ENCODE measurements at places on chromosomes 11 and 22.

GRCh38 chr11:27296497-27296896, 66.5 kb downstream of the CCDC34 start:
- no peak for DNase-seq

DNA sequence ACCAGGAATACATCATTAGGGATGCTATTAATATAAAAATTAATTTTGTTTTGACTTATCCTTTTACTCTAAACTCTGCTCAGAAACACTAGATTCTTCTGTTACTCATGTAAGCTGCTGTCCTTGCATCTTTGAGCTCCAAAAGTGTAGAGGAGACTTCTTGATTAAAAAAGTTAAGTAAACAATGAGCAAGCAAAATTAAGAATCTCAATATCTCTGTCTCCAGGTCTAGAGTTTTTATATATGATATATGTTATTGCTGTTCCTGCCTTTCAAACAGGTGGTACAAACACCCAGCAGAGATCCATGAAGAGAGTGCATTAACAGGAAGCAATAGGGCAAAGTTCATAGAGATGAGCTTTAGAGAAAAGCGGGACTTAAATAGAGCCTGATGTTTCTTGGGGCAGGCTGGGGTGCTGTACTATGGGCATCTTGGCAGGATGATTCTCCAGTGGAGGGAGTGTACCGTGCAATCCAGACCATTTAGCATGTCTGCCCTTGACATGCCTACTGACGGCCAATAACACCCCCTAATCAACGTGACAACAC, 6.9 kb downstream of the MAPK1 start:
- no peak for DNase-seq

- no peak for DNase-seq
Measured at GRCh38 chr11:119099711-119100110, 1.9 kb downstream of the DPAGT1 start.

GRCh38 chr22:27345691-27346090, 455.9 kb downstream of the MN1 start:
- DNase-seq = no peak

- DNase-seq = peak; percentile 38
Measured at GRCh38 chr11:115959081-115959486, 454.9 kb upstream of the CADM1 start.

DNA sequence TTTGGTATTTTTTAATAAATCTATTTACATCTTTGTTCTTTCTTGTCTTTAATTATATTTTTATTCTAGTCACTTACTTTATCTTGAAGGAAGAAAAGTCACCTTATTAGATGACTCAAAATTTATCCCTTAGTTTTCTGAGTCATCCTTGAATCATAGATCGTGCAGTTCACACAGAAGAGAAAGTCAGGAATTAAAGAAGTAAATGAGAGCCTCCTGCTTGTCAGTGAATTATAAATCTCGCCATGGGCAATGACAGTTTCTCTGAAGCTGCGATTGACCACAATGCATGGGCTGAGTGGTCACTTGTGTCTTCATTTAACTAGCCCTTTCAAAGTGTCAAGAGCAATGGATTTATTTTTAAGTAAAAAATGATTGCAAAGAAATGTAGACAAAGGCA, 91.2 kb downstream of the LUZP2 start:
- no peak for DNase-seq

DNA sequence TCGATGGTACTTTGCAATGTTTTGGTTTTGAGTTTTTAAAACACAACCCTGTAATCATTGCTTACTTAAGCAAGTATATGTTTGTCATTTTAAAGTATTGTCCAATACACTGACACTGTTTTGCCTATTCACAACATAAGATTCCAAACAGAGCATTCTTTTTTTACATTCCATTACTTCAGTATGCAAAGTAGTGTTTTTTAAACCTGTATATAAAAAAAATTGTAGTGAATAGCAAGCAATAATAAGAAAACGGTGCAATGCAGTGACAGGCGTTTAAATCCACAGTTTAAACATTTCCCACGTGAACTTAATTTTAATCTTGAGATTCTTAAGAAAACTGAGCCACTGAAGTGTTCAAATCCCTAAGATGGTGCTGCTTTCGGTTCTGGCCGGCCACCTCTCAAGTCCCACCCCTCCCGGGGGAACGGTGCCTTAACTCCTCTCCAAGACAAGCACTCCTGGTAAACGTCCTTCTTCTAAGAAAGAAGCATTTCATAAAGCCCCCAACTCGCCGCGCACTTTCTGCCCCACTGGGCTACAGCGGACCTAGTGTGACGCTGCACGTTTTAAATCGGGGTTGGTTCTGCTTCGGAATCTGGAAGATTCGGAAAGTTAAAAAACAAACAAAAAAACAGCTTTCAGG, 2.9 kb downstream of the PGR start:
- DNase-seq = peak; percentile 49

DNA sequence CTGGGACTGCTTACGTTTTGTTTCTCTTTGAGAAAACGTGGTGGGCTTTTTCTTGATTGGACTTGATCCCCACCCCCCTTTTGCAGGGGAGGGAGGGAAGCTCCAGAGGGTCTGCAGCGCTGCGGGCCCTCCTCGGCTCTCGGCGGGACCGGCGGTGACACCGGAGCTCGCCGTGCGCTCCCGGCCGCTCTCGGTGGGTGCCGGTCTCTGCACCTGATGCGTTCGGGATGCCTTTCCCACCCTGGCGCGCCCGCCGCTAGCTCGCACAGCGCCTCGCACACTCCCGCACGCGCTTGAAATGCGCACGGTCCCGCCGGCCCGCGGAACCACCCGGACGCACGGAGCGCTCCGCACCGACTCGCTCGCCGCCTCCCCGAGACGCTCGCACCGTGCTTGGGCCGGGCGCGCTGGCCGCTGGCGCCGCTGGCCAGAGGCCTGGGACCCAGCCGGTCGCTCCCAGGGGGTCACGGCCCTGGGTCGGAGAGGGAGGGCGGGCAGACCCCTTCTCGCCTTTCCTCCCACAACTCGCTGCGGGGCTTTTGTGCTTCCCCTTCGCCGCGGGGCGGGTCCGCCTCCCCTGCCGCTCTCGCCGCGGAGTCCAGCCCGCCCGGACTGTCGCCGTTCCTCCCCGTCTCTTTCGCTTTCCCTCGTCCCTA, 1.0 kb downstream of the ZBTB16 start:
- DNase-seq = peak; percentile 76

DNA sequence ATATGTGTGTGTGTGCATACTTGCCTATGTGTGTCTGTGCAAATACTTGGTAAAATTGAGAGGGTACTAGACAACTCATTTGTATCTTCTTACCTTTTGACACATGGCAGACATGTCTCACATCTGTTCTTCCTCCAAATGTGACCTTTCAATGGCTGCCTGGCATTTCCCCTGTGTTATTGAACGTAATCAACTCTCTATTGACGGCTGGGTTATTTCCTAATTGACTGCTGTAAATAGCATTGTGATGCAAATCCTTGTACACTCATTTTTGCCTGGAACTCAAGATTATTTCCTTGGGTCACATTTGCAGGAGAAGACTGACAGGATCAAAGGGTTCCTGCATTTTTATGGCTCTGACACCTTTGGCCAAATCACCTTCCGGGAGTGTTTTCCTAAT, 37.4 kb downstream of the KCNQ1 start:
- DNase-seq = no peak

DNA sequence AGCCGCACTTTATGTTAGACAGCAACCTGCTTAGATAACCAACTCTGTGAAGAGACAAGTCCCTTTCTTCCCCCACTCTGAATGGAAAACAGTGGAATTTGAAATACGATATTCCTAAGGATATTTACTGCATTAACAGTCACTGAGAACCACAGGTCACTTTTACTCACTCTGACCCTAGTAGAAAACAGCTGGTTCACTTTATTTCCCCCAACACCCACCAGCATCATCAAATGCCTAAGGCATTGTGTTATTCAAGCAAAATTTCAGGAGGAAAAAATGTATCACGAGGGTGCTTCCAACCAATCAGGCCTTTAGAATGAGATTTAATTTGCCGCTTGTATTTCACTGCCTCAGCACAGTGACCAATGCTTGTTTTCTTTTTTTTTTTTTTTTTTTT, 1134.1 kb upstream of the CCDC90B start:
- DNase-seq = no peak

GRCh38 chr11:87722756-87723565, 452.3 kb downstream of the RAB38 start:
- no peak for DNase-seq

GRCh38 chr11:83159902-83160865, 3.3 kb downstream of the PCF11 start:
- DNase-seq = no peak

DNA sequence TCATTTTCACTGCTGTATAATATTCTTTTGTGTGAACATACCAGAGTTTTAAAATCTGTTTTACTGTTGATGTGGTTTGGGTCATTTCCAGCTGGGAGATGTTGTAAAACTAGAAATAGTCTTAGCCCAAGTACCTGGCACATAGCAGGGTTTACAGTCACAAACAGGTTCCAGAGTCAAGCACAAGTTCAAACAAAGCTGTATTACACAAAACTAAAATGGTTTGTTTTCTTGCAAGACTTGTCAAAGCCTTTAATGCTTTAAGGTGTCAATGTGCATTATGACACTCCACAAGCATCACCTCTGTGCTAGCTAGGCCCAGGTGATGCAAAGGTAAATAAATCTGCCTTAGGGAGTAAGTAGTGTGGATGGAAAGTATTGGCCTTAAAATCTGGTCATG, 379.1 kb downstream of the MN1 start:
- no peak for DNase-seq

DNA sequence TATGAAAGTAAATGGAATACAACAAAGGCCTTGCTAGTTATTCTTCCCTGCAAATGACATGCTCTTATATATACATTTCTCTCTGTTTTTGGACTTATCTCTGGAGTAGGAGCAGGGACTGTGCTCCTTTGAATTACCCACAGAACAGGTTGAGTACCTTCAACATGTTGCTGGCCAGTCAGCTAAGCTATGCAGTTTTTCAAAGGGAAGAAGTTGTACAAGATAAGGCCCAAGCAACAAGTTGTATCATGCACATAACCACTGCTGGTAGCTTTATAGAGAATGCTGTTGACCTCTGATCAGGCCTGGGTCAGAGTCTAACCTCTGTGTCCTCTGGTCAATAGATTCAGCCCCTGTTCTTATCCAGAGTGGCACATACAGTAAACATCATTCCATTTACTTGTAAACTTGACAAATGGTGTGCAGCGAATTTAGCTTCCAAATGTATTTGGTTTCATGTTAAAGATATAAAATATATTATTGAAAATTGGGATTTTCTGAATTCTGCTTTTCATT, 99.6 kb downstream of the C11orf87 start:
- DNase-seq = no peak

All from ecto neural progenitor cell (in vitro differentiated cells).